Sigmoid colon (tissue), 7 donors: ENCODE measurements at places on chromosomes 7 and 10. TPM values are rescaled to one million over a fixed set of nuclear protein-coding genes. Genes with fewer than 3 reads are reported as not detected.

The PAX2 gene
- not detected for total RNA-seq

DNA sequence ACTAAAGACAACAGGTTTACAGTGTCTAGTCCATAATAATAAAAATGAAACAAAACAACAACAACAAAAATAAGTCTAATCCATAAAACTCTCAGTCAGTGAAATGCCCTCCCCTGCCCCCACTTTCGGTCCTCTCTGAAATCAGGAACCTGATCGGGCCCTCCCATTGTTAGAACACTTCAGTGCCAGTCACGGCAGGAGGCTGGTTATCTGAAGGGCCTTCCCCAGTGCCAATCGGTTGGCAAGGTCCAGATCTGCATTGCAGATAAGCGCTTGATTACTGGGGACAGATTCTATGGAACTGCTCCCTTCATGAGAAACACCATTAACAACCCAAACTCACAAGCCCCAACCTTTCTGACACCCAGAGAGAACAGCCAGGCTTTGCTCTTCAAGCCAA is 72.2 kb upstream of the EEPD1 start:
- DNase-seq, result no peak

DNA sequence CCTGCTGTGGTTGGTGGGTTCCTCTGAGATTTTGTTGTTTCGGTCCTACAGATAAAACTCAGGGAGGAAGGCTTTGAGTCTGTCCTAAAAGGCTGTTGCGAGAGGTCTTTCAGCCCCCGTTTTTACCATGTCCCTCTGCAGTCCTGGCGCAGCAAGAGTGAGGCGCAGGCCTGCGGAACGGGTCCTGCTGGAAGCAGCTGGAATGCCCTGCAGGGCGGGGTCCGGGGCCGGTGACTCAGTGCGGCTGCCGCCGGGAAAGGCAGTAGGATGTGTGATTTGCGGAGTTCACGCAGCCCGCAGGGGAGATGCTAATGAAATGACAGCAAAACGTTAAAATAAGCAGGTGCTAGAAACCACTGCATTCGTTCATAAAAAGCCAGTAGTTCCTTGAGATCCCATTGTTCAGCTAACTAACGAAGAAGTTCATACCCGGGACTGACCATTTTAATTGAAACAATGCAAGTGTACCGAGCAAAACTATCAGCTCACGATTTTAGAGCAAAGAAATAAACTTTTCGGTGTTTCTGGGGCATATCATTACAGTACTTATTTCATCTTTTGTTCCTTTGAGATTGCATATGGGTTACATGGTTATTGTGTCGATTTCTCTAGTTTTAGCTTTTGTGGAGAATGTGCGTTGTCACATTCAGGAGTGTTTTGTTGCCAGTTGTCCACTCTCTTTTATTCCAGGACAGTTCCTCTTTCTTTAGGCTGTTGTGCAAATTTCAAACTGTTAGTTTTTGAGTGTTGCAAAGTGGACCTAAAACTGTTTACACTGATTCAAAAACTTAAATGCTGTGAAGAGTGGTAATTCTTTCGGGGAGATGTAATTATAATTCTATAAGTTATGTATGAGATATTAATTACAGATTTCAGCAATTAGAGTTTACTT is 783 bp downstream of the ANLN start:
- peak; percentile 69 for DNase-seq

DNA sequence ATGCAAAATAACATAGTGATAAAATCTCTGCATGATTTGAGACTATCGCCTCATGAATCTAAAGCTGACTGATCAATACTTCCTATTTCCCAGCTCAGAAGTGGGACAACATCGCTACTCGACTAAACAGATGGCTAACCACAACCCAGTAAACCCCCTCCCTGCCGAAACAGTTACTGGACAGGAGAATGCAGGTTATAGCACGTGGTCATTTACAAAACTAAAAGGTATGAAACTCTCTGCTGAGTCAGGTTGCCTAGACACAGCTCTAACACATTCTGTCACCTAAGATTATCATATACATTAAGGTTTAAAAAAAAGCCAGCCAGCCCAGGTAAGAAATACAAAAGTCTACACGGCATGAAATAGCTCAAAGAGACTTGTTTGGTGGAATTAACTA is 64.0 kb downstream of the CTBP2 start:
- peak; percentile 17 for DNase-seq
